ENCODE measurements at places on chromosomes 5 and 9.
A peak's percentile ranks its signal among the peaks of the same experiment; 100 is the strongest.

GRCh38 chr5:9408964-9409363, 136.9 kb downstream of the SEMA5A start:
- DNase-seq: no peak

GRCh38 chr9:129584136-129584535, 36.8 kb downstream of the C9orf50 start:
- no peak for DNase-seq

DNA sequence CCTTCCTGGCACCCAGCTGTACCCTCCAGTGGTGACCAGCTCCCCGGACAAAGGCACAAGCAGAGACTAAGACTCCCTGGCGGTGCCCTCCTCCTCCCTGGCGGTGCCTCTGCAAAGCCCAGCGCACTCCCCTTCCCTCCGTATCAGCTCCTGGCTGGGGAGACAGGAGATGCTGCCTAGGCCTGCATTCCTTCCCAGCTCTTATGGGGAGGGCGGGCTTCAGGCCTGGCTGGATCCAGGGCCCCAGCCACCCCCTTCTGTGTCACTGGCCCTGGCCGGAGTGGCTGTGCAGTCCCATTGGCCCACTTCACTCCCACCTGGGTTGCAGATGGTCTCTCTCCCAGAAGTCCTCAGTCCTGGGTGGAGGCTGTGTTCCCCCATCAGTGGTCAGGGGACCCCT, 6.4 kb downstream of the LCN12 start:
- no peak for DNase-seq

GRCh38 chr9:78778861-78779374, 482.0 kb downstream of the PSAT1 start:
- no peak for DNase-seq

GRCh38 chr9:36867672-36868471, 166.2 kb downstream of the PAX5 start:
- no peak for DNase-seq

GRCh38 chr9:132410642-132411041, 631 bp downstream of the CFAP77 start:
- no peak for DNase-seq

DNA sequence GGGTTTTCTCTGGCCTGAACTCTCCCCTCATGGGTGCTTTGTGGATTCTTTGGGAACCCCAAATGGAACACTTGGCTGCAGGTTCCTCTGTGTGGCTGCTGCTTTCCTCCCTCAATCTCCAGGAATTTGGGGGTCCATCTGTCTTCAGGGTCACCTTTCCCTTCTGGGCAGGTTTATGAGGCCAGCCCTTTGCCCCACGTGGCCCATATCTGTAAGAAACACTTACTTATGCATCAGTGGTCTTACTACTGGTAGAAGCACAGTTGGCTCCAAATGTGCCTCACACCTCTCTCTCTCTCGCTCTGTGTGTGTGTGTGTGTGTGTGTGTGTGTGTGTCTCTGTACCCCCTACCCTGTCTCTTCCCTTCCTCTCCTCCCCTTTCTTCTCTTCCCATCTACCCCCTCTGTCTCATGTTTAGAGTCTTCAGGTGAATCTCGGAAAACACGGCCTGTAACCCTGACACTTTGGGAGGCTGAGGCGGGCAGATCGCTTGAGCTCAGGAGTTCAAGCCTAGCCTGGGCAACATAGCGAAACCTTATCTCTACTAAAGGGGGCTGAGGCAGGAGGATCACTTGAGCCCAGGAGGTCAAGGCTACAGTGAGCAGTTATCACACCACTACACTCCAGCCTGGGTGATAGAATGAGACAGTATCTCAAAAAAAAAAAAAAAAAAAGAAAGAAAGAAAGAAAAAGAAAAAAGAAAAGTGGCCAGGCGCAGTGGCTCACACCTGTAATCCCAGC, 26.8 kb downstream of the C5orf15 start:
- no peak for DNase-seq

DNA sequence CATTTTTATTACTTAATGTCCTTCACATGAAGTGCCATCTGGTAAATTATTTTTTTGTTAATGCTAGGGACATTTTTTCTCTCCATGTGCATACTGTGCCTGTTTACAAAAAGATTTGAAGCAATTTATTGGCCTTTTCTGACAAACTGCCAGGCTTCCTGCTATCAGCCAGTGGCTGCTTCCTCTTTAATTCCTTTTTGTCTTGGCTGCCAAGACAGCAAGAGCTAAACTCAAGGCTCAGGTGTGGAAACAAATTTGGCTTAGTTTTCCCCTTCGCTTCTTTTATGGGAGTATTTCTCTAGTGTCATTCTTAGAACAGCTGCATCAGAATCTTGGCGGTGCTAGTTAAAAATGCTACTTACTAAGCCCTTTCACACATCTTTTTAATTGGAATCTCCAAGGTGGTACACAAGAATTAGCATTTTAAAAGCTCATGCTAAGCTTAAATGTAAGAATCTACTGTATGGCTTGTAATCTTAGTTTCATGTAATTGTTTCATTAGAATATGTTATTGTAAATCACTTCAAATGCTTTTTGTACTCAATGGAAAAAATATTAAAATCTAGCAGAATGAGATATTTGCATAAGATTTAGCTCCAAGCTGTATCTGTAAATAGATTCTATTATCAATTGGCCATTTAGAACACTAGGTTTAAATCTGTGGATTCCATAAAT, 134.2 kb upstream of the RASGRF2 start:
- DNase-seq: no peak

GRCh38 chr5:92525131-92525530, 1055.9 kb downstream of the NR2F1-AS1 start:
- no peak for DNase-seq

DNA sequence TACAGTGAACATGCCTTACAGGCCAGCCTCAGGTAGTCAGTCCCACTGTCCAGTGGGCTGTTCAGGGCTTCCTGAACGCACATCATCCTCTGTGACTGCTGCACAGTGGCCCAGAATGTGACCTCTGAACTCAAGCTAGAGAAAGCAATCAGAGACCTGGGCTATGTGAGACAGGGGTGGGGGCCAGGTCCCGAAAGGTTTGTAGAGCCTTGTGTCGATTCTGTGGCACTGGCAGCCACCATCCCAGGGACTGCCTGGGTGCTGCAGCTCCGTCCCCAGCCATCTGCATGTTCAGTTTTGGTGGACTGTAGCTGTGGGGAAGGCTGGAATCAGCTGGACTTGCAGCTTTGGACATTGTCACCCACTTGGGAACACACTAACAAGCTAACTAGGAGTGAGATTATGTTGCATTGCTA, 47.7 kb downstream of the MVB12B start:
- DNase-seq: no peak

GRCh38 chr9:24553183-24553552, 7.5 kb upstream of the IZUMO3 start:
- DNase-seq: no peak

GRCh38 chr9:99750526-99750925, 71.2 kb upstream of the NR4A3 start:
- no peak for DNase-seq

- no peak for DNase-seq
These were observed 9.1 kb downstream of the CACFD1 start for GRCh38 chr9:133468777-133469421.

DNA sequence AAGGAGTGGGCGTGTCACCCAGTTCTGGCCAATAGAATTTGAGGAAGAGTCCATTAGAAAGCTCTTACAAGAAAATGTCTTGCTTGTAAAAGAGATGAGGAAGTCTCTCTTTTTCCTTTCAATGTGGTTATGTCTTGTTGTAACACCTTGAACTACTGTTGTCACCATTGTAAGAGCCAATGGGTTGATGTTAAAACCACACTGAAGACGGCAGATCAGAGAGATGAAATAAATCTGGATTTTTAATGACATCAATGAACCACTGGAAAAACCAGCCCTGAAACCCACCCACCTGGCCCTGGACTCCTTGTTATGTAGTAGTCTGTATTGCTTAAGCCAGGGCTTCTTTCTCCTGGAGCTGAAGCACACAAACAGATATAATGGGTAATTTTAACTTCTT, 83.8 kb upstream of the ERCC6L2 start:
- no peak for DNase-seq

- no peak for DNase-seq
These were observed 270.2 kb downstream of the FBXL17 start for GRCh38 chr5:108111736-108112135.

DNA sequence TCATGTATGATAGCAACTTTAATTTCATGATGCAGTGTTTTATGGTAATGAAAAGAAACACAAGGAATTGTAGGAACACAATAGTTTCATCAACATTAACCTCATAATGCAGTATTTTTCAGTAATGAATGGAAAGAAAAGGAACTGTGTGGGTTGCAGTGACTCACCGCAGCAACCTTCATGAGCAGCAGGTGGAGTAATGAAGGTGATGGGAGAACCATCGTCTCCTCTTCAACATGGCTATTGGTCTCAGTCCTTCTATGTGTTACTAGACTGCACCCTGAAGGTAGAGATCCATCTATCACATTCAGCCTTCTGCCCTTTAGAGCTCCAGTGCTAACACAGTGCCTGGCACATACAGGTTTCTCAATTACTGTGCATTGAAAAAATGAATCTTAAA, 58.0 kb downstream of the TMEM215 start:
- DNase-seq: no peak

GRCh38 chr9:36401897-36402480, 1.9 kb upstream of the RNF38 start:
- no peak for DNase-seq

DNA sequence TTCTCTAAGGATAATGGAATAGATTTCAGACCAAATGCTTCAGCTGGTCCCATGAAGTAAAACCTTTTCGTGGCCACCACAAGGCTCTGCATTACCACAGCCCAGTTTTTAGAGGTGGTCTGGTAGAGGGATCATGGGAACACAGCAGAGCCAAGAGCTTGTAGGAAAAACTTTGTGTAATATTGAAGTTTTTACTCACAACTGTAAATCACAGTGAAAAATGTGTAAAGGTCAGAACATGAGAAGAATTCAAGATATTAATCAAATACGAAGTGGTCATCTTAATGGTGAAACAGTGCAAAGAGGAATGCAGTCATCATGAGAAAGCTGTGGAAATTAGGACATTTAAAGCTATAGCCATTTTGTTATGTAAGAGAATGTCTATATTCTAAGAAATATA, 197.5 kb downstream of the NPR3 start:
- no peak for DNase-seq

GRCh38 chr5:32522429-32523143, 62.8 kb upstream of the SUB1 start:
- peak; percentile 71 for DNase-seq

DNA sequence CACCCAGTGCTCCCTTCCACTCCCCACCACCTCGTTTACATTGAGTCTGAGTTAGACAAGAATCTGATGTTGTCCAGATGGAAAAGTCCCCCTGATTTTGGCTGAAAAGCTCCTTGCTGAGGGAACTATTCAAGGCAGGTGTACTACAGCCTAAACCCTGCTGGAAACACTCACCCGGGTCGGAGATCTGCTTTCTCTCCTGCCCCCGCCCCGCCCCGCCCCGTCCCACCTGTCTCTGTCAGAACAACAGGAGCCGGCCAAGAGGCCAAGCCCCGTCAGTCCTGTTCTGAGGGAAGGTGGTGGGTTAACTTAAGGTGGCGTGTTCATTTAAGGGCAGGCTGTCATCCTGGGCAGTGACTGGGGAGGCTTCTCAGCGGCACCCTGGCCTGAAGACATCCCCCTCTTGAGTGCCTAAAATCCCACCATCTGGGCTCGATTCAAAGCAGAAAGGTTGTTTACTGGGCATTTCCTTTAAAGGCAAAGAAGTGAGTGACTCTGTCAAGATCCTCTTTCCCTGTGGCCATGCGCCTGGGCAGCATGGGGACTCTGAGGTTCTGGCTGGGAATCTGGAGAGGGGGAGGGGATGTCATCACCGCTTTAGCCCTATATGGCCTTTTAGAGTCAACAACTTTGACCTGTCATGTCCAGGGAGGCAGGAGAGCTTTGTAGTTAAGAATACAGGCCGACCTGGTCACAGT, 71.1 kb upstream of the NEURL1B start:
- no peak for DNase-seq

DNA sequence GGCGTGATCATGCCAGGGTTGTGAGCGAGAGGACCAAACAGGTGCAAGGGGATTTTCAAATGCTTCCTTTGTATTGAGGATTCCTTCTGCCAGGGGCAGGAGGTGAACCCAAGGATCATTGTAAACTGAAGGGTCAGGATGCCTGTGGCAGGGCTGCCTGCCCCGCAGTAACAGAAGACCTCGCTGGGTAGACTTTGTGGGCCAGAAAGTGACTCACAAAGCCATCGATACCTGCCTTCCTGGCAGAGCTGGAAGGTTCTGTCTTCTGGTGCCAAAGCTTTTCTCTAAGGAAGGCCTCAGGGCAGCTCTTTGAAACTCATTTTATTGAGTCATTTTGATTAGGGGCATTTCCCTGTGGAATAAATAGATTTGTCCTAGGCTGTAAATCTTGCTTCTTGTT, 223.4 kb downstream of the ICE1 start:
- DNase-seq: no peak

GRCh38 chr5:10538789-10539686, 24.8 kb upstream of the ANKRD33B start:
- DNase-seq: no peak

GRCh38 chr9:135732569-135733257, 30.7 kb downstream of the KCNT1 start:
- DNase-seq: no peak

DNA sequence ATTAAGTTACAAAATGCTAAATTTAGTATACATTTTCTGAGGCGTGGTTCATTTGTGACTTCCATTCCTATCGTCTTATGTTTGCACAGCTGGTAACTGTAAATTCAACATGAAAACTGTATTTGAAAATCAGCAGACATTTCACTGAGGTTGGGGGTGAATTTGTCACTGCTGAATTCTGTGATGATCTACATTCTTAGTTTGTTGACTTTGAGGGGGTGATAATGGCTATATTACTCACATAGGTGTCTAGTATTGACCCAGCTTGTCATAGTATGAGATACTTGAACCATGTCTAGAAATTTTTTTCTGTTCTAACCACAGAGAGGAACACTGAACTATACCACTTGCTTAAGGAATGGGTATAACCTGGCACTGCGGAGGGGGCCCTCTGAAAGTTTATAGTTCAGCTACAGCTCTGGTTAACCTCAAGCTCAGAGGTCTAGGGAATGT, 313.3 kb downstream of the PIK3R1 start:
- DNase-seq: peak; percentile 44

DNA sequence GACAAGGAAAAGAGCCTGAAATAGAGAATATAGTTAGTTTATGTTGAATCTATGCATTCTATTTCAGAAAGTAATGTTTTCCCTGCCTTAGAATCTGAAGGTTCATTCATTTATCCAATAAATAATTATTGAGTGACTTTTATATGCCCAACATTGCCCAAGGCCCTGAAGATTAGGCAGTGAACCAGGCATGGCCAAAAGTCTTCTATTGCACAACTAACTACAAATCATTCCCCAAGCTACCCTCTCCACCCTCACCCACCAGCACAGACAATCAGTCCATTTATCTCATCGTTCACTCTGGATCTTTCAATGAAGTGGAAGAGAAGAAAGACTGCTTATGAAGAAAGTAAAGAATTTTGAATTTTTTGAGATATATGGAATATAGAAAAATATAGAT, 268.4 kb downstream of the PLK2 start:
- no peak for DNase-seq
